Amniotic epithelial cell (primary cell): ENCODE measurements at places on chromosomes 2 and 18.

- DNase-seq: no peak
Observed at GRCh38 chr2:182166841-182167240, 181.2 kb downstream of the PPP1R1C start.

DNA sequence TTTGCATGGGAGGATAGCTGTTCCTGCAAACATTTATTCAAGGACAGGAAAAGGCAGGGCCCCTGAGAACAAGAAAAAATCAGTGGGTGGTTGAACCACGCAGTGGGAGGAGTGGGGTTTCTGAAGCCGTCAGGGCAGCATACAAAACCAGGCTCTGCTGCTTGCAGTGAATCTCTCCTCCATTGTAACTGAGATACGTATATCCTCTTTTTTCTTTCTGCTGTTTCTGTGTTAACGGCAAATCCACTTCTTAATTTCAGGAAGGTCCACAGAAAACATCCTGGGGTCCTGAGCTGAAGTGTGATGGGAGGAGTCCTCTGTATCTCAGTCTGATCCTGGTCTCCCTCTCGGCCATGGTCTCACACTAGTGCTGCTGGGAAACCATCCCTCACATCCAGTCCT, 27.2 kb upstream of the KCNF1 start:
- DNase-seq: no peak

- DNase-seq: peak; percentile 77
Observed at GRCh38 chr18:12639990-12640880, 17.7 kb downstream of the SPIRE1 start.

DNA sequence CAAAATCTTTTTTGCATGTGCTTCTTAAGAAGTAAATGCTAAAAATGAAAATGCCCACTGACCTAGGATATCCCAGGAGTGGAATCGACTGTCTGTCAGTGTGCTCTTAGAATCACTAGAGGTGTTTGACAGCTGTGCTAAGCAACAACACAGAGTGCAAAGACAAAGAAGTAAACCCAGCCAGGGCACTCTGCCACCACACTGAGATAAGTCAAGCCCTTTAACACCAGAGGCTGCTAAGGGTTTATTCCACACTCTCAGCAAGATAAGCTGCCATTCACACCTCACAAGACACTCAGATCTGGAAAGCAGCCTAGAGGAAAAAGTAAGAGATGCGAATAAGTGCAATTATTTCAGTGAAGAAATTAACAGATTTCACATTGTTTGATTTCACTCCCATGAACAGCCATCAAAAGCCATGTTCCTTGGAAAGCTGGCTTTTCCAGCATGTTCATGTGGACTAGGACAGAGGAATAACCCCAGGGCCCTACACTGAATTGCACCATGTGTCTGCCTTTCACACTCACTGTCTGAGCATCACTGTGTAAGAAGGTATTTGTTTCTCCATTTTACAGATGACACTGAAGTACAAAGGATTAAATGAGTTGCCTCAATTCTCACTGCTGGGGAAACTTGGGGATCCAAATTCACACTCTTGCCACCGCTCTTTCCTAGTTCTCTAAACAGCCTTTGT, 6.0 kb upstream of the BMP10 start:
- no peak for DNase-seq

DNA sequence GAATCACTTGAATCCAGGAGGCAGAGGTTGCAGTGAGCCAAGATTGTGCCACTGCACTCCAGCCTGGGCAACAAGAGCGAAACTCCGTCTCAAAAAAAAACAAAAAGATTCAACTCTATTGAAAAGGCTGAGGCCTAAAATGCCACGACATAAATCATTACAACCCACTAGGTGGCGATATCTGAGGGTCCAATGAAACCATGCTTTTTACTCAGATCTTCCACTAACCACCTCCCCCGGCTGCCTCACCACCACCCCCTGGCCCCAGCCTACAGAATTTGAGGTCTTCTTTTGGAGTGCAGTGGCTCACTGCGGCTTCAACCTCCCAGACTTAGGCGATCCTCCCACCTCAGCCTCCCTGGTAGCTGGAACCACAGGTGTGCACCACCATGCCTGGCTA, 57.5 kb downstream of the AP1S3 start:
- DNase-seq: peak; percentile 44

- no peak for DNase-seq
Observed at GRCh38 chr2:128817813-128818212, 499.1 kb upstream of the HS6ST1 start.

GRCh38 chr2:204986641-204987040, 441.4 kb downstream of the PARD3B start:
- no peak for DNase-seq

DNA sequence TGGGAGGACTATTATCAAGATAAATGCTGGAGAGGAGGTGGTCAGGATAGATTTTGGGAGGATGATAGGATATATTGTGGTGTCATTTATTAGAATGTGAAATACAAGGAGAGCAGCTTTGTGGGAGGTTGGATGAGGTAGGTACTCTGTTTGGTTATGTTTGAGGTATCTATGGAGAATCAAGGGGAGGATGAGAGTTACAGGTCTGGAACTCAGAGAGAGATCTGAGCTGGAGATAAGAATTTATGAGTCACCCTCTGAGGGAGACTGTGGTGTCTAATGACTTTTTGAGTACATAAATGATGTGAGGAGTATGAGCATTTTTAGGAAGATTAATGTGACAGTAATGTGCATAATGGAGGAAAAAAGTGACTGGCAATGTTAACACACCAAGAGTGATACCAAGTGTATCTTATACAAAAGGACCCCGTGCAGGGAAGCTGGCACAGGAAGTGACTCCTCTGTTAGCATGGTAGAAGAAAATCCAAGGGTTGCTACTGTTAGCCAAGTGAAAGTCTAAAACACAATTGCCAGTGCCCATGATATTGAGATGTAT, 48.2 kb downstream of the CRIM1 start:
- DNase-seq: peak; percentile 85

DNA sequence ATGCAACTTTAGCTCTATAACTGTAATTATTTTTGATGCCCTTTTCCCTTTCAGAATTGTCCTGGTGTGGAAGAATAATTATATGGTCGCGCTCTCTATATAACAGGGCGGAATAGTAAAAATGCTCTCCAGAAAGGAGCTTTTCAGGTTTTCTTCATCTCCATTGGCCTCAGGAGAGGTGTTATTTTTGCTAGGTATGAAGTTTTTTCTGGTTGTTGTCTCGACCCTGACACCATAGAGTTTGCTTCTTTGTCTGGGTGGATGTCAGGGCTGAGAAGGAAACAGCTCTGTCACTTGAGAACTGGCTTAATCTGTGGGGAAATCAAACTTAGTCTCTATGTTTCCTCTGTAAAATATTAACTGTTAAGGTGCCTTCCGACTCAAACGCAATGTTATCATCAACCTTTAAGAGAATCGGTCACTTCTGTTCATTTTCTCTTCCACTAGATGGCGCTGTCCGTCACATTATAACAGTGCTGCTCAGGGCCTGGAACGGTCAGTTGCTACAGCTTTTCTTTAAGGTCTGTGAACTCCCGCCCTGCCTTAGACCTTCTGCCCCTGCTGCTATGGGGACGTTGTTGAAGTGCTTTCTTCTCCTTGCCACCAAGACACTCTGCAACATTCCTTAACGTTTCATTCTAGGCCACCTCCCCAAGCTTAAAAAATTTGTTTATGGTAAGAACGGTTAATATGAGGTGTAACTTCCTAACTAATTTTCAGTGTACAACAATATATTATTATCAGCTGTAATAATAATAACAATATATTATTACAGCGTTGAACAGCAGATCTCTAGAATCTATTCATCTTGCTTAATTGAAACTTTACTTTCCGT, 23.8 kb upstream of the SERPINB12 start:
- peak; percentile 62 for DNase-seq

DNA sequence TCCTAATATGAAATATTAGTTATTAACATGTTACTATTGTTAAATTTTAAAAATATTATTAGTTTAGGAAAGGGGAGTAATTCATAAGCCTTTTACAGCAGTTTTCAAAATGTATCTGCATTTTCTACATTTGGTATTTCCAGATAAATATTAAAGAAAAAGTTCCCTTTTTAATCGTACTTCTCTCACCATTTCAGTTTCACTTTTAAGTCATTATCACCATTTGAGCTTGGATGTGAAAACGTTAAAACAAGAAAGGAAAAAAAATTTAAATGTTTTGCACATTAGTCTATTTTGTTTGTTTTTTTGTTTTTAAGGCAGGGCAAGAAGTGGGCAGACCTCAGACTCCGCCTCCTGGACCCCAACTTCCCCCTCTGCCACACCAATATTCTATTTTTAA, 3.3 kb upstream of the SRSF7 start:
- no peak for DNase-seq

GRCh38 chr2:121504316-121504715, 26.4 kb upstream of the RNU4ATAC start:
- DNase-seq: no peak

DNA sequence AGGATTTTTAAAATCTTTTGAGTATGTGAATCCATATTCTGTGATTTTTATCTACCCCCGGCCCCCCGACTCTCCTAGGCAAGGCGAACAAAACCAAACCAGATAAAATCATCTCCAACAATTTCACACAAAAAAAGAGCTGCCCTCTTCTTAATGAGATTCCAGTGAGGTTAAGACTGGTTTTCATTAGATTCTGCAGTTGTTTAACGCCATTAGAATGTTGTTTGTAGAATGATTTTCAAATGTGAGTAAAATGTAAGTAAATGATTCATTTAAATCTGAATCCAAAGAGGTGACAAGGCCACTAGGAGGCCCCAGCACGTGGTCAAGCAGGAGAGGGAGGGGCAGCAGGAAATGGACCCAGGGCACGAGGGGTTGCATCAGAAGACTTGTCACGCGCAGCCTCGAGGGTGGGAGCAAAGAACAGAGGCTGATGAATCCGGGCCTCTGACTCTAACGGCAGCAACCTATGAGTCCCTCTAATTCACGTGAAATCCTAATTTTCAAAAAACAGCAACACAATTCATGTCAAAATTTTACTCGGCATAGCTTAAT, 24.3 kb upstream of the KLHL29 start:
- no peak for DNase-seq

DNA sequence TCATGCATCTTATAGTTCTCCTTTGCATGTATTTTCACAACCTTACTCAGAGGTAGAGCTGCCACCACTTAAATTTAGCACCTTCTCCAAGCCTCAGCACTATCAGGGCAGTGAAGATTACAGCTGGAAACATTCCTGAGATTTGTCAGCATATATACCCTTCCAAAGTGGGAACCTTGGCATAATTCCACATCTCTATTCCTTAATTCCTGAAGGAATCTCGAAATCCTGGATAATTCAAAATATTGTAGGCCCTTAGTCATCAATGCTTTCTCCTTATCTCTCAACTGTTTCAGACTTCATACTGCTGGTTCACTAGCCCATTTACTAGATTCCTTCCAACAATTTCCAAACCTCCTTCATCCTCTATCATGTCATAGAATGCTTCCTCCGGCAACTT, 87.4 kb downstream of the ITSN2 start:
- no peak for DNase-seq

- DNase-seq: peak; percentile 51
Observed at GRCh38 chr2:119476301-119477112, 44.9 kb downstream of the TMEM37 start.

DNA sequence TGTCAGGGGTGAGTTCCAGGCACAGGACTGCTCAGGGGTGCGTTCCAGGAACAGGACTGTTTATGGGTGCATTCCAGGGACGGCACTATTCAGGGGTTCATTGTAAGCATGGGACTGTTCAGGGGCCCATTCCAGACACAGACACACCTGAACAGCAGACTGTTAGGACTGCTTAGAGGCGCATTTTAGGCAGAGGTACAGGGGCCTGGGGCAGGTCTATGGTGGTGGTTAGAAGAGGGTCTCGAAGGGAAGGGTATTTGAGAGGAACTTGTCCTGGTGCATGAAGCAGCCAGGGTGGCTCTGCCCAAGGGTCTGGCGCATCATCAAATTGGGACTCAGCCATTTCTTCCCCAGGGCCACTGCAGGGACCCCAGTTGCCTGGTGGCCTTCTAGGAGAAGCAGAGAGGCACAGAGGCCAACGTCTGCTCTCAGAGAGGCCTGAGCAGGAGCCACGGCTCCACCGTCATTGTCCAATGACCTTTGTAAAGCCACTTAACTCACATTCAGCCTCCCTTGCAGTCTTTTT, 14.8 kb upstream of the MLPH start:
- no peak for DNase-seq

DNA sequence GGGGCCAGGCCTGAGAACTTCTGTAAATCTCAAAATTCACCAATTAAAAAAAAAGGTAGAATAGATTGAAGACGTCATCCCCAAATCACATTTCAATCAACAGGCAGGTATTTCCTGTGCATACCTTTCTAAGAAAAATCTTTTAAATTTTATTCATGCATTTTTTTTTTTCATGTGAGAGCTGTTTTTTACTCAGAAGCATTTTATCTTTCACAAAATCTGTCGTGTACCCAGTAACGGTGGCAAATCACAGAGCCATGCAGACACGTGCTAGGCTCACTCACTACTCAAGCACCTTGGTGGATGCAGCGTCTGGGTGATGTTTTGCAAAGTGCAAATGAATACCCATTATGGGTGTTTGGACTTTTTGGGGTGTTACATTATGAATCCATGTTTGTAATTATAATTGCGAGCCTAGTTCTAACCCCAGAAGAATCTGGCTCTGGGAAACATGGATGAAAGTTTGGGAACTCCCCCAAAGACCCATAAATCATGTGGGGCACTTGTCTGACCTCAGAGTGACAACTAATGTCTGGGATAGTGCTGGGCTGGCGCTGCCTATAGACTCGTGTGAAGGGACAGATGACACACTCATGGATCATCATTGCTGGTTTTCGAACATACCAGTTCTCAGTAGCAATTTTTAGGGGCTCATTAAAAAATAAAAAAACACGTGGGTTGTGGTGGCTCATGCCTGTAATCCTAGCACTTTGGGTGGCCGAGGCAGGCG, 335.2 kb downstream of the LPIN1 start:
- no peak for DNase-seq

DNA sequence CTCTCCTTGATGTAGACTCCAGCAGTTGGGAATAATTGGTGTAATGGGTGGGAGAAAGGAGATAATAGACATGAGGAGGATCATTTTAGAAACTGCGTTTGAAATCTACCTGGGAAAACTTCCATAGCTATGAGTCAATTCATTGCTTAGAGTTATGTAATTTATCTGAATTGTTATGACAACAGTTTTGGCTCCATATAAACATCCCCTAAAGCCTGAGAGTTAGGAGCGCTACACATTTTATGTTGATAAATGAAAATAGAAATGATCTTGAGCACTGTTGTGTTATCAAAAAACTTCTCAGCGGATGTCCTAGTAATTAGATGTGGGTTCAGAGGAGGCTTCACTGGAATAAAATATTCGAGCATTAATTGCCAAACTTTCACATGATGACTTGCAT, 573.4 kb downstream of the TSN start:
- no peak for DNase-seq

- peak; percentile 20 for DNase-seq
Observed at GRCh38 chr2:97730245-97730644, 16.9 kb downstream of the ZAP70 start.

GRCh38 chr2:60337142-60337497, 216.3 kb downstream of the BCL11A start:
- DNase-seq: no peak

- no peak for DNase-seq
Observed at GRCh38 chr2:232460171-232460570, 4.2 kb downstream of the ALPI start.

GRCh38 chr2:150190546-150190945, 296.9 kb downstream of the RND3 start:
- DNase-seq: no peak

GRCh38 chr18:43635397-43635796, 358.1 kb upstream of the SYT4 start:
- DNase-seq: no peak
